ENCODE measurements at places on chromosomes 1 and 21. TPM values are rescaled to one million over a fixed set of nuclear protein-coding genes. Genes with fewer than 3 reads are reported as not detected.

DNA sequence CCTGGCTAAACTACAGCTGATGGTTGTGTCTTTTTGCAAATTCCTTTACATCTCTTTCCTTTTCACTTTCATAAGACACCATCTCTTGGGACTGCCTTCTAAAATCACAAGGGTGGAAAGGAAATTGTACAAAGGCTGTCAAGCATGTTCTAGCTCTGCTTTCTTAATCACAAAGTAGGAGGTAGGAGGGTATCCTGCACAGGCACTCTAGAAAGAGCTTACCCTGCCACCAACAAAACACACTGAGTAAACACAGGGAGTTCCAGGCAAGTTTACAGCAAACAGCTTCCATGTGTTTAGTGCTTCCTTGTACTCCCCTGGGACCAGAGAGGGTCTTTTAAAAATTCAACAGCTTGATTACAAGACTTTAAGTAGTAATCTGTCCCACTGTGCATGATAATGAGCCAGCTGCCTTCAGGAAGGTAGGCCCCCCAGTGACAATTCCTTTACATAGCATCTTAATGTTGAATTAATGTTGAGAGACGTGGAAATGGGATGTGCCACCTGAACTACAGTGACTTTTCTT, 2.4 kb downstream of the PLPP3 start:
- peak; percentile 62 for DNase-seq

DNA sequence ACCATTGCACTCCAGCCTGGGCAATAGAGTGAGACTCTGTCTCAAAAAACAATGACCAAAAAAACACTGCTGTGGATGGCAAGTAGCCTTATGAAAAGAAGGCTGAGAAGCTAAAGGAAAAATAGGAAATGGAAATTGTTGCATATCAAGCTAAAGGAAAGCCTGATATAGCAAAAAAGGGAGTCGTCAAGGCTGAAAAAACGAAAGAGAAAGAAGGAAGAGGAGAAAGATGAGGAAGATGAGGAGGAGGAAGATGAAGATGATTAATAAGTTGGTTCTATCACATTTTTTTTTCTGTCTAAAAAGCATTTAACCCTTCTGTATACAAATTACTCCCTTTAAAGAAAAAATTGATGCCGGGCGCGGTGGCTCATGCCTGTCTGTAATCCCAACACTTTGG, 10.2 kb upstream of the PRDX1 start:
- no peak for DNase-seq

- no peak for DNase-seq
Observed at GRCh38 chr1:199472978-199473377, 554.5 kb upstream of the NR5A2 start.

- DNase-seq: no peak
Observed at GRCh38 chr1:7363450-7363849, 407.6 kb upstream of the VAMP3 start.

DNA sequence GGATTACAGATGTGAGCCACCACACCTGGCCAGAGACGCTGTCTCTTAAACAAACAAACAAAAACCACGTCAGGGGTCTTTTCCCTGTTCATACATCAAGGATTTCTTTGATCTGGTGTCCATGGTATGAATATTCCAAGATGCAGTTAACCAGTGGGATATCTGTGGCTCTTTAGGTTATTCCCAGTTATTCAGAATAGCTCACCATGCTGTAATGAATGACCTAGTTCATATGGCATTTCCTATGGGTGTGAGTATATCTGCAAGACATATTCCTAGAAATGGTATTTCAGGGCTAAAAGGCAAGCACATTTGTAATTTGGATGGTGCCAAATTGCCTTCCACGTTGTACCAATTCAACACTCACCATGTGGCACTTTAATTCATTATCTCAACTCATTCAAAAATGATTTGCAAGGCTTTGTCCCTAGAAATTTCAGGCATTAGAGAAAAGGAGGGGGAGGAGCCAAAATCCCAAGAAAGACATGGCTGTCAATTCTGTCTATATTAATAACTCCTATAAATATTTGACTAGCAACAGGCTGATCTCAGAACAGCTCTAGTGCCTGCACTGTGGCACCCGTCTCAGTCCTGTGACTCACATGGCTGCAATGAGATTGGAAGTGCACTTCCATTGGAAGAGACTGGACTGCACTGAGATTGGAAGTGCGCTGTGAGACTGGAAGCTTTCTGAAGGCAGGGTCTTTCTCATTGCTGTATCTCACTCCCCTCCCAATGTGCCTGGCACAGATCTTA, 6.0 kb upstream of the STMN1 start:
- no peak for DNase-seq

DNA sequence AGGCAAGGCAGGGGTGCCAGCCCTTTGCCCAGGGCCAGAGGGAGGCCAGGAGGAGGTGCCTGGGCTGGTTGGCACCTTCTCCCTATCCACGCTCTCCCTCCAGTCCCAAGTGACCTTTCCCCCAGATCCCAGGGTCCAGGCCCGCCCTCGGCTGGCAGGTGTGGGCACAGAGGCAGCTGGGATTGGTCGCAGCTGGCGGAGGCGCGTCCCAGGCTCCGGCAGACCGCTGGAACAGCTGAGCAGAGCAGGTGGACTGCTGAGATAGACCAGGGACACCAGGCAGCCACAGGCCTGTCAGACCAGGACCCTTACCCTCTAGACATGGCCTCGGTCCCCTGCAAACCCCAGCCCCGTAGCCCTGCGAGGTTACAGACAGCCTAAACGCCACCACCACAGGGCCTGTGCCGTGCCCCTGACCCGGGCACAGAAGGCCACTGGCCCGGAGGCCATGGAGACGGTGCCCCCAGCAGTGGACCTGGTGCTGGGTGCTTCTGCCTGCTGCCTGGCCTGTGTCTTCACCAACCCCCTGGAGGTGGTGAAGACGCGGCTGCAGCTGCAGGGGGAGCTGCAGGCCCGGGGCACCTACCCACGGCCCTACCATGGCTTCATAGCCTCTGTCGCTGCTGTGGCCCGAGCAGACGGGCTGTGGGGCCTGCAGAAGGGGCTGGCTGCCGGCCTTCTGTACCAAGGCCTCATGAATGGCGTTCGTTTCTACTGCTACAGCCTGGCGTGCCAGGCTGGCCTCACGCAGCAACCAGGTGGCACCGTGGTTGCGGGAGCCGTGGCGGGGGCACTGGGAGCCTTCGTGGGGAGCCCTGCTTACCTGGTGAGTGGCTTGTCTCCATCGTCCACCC, at the start of gene SLC25A34:
TSS of gene SLC25A34 (plus strand) at position 221 of the 854 bp plus-strand sequence. CDS start at position 449, 228 bp downstream.
- no peak for DNase-seq

- DNase-seq: no peak
Observed at GRCh38 chr1:85822696-85823095, 114.5 kb upstream of the ZNHIT6 start.

- DNase-seq: no peak
Observed at GRCh38 chr1:16048573-16049189, 5.1 kb downstream of the CLCNKB start.

DNA sequence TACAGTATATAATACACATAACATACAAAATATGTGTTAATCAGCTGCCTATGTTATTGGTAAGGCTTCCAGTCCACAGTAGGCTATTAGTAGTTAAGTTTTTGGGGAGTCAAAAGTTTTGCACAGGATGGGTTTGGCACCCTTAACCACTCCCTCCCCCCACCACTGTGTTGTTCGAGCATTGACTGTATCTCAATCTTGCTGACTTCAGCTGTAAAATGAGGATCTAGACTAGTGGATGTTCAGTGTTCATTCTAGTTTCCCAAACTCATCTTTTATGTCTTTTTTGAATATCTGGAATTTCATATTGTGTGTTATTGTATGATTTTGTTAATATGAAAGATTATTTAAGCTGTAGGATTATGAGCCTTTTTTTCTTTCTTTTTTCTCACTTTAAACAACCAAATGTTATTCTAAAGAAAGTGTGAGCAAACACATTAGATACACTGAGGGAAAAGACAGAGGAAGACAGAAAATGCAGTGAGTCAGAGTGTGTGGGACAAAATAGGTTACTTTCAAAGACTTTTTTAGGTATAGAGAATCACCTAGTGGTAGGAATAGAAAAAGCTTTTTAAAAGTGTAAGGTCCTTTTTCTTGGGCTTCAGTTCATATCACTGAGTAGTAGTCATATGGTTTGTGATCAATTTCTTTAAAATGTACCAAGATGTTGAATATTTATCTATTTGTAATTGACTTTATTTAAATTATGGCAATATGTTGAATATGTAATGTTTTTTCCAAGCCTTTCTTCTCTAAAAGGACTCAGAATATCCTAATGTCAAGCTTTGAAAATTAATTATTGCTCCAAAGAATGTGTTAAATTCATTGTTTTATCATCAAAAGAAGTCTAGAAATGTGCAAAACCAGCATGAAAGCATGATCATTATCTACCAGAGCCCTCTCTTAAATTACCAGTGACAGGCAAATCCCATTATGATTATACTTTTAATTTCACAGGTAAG, 17.9 kb upstream of the CENPF start:
- DNase-seq: peak; percentile 6

GRCh38 chr21:45035477-45035848, 38.9 kb upstream of the ADARB1 start:
- no peak for DNase-seq

GRCh38 chr1:155309423-155310021, 856 bp downstream of the FDPS start:
- DNase-seq: no peak

DNA sequence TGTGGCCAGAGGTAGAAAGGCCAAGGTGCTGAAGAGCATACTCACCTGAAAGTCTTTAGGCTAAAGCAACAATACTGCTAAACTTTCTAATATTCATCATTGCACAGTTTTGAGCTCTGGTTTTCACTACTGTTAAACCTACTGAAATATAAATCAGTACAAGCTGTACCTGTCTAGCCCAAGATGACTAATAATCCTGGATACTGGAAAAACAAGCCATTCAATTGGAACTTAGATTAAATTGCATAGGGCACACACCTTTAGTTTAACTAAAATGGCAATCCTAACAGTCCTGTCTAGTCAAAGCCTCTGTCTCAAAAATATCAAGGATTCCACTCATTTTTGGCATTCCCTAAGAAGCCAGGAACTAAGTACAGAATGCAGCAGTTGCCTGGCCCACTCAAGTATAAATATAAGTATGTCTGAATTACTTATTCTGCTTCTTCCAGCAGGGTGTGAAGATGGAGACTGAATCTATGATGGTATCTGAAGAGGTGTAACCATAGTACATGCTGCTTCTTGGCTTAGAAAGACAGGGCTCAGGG, 3.1 kb downstream of the CHML start:
- no peak for DNase-seq

The C1orf87 gene
- 0.20 TPM for total RNA-seq

The NTRK1 gene
- total RNA-seq: 0.20 TPM

The LRRC53 gene
- not detected for total RNA-seq

The DENND2D gene
- 14.1 TPM for total RNA-seq

The CACNA1S gene
- 5.3 TPM for total RNA-seq

The PRDM16 gene
- total RNA-seq: 1.5 TPM

The REG4 gene
- not detected for total RNA-seq

The PAPPA2 gene
- total RNA-seq: 2.8 TPM
